ENCODE measurements at places on chromosomes 4 and X.

GRCh38 chrX:29215251-29215650, 628.0 kb downstream of the IL1RAPL1 start:
- ATAC-seq = no peak

DNA sequence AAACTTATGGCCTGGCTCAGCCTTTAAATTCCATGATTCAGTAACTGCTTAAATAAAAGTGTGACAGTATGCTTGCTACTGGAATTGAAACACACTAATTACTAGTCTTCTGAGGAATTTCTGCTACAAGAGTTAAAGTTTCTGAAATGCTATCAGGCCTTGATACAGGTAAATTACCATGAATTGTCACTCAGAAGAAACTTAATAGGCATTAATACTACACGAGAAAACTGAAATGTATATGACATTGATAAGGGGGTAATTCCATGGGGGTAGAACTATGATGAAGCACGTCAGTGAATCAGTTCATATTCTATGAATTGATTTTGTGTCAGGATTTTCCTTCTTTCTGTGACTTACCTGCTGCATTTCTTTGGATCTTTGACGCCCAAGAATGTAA, 3.0 kb upstream of the NPY1R start:
- no peak for ATAC-seq

DNA sequence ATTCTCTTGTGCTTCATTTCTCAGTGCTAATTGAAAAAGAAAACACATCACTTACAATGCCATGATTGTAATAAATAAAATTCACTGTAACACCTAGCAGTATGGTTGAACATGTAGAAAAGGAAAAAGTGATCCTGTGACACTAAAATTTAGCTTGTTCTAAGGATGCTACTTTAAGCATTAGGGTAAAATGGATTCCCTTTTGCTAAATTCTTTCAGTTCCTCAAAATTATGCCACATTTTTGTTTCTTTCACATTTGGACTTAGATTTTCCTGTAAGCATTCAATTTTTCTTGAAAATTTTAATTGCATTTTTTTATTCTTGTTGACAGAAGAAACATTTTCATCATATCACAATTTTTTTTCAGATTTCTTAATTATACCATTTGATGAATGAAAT, 19.4 kb downstream of the TET2 start:
- no peak for ATAC-seq

GRCh38 chrX:2664502-2664901, 26.6 kb upstream of the CD99 start:
- ATAC-seq = no peak

DNA sequence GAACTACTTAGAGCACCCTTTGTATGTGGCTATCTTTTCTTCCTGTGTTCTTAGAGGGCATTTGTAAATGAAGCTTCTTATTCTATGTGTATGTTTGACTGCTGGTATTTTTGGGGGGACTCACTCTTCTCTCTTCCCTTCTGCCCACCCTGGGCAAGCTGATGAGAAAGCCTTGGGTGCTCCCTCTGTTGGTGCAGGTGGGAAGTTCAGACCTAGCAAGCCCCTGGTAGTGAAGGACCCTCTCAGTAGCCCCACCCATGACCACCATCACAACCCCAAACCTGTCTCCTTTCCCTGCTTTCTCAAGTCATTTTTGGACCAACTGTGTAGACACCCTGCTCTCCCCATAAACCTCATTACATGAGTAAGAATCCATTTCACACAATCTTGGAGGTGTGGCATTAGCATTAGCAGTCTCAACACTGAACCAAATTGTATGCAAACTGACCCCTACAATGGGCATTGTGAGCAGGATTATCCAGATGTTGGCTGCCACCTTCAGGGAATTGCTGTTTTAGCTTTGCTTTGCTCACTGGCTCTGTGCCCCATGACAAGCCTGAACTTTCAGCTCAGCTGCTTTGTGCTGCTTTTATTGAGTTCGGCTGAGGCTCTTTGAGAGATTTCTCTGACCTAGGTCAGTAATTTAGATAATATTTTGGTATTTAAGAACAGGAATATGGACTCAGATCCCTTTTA, 27.9 kb downstream of the TRIM61 start:
- no peak for ATAC-seq

- no peak for ATAC-seq
Observed at GRCh38 chr4:2254665-2255500, 7.0 kb downstream of the MXD4 start.

DNA sequence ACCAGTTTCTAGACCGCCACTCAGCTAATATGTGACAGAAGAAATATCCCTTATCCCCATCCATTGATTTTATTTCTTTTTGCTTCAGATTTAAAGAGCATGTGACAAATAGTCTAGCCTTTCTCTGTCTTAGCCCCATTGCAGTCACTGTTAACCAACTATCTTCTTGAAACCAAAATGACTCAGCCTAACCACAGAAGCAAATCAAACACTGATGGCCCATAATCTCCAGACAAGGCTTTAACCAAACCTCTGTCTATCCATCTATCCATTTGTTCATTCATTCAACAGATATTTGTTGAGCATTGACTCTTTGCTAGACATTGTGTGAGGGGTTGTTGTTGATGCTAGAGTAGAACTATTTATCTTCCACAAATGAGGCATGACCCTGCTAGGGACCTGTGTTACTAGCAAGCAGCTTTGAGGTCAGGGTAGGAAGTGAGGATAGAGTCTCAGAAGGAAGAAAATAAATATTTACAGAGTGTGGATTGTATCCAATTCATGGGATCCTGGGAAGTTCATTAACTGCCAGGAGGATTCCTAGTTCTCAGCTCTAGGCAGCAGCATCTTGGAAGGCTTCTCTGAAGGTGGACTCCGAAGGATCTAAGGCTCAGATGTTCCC, 22.5 kb downstream of the HNRNPH2 start:
- ATAC-seq = no peak

DNA sequence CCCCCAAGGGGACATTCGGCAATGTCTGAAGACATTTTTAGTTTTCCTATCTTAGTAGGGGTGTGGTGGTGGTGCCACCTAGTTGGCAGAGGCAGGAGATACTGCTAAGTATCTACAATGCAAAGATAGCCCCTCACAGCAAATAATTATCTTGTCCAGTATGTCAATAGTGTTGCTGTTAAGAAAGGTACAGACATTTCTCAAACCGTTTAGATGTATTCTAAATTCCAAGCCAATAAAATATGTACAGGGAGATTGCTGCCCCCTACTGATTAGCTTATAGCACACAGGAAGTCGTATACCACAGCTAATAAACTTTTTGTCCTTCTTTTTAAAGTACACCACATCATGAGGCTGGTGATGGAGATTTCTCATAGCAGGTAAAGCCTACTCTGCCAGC, 260.5 kb downstream of the TMA16 start:
- ATAC-seq = no peak

DNA sequence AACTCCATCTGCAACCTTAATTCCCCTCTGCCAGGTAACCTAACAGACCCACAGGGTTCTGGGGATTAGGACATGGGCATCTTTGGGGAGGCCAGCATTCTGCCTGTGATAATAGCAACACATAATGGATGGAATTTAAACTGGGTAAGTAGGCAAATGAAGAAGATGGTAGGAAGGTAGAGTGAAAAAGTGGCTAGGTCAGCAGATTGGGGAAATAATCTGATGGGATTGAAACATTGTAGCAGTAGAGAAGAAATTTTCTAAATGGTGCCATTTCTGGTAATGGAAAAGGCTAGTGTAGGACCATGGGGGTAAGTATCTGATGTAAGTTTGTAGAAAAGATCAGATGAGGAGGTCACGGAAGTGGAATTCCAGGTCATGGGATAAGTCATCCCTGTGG, 3.0 kb upstream of the CT47C1 start:
- no peak for ATAC-seq

- ATAC-seq = no peak
Observed at GRCh38 chr4:88870428-88870827, 172.8 kb upstream of the NAP1L5 start.
